Vein endothelial cell (primary cell): ENCODE measurements at places on chromosomes 3 and 15. TPM values are rescaled to one million over a fixed set of nuclear protein-coding genes. Genes with fewer than 3 reads are reported as not detected.

The MRPL47 gene
- total RNA-seq = 30.1 and 36.4 TPM in 2 replicates

The SLC28A2 gene
- not detected in 2 replicates for total RNA-seq

The CFAP100 gene
- total RNA-seq = not detected in 2 replicates

The SI gene
- total RNA-seq = not detected in 2 replicates

The RBM15B gene
- 45.8 and 64.0 TPM in 2 replicates for total RNA-seq

The GXYLT2 gene
- 1.1 and 2.3 TPM in 2 replicates for total RNA-seq

The LRIG1 gene
- 28.5 and 39.2 TPM in 2 replicates for total RNA-seq

The TNNC1 gene
- not detected in 2 replicates for total RNA-seq
